H7 (cell line): ENCODE measurements at places on chromosomes 2 and 18. TPM values are rescaled to one million over a fixed set of nuclear protein-coding genes. Genes with fewer than 3 reads are reported as not detected.

GRCh38 chr2:18399601-18400000 lies 160.9 kb downstream of the RDH14 start:
- no peak for DNase-seq

GRCh38 chr2:14401873-14402272 lies 230.6 kb upstream of the LRATD1 start:
- DNase-seq, result peak; percentile 24

DNA sequence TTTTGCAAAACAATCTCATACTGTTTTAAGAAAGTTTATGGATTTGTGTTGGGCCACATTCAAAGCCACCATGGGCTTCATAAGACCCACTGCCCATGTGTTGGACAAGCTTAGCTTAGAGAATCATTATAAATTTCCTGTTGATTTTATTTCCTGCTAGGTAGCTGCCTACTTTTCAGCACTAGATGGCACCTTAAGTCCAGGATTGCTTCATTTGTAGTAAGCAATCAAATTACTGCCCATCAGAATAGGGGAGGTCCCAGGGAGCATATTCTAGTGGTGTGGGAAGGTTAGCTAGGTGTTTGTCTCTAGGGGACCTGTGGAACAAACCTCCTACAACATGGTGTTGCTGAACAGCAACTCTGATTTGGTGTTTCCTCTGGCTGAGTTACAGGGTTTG lies 11.0 kb upstream of the DCDC2C start:
- DNase-seq, result peak; percentile 78

DNA sequence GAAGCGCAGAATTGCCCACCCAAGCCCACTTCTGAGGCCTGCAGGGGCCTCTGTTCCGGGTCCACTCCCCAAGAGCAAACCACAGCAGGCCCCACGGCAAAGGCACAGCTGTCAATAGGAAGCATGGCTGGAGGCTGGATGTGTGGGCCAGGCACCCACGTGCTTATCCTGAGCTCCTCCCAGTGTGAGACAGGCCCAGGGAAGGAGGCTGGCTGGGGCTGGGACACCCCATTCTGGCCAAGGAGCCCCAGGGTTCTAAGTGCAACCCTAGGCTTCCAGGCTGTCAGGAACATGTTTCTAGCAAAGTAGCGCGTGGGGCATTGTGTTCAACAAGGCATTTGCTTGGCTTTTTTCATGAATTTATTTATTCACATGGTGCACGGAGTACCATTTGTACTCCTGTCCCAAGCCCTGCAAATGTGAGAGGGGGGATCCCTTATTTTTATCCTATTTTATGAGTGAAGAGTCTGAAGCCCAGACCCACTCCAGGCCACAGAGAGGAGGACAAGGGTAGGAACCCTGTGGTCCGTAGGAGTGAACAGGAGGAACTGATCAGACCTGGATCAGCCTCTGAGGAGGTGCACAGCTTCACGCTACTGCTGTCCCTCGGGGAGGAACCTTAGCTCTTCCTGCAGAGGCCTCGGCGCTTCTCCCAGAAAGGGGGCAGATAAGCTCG lies 6.1 kb upstream of the RAB17 start:
- DNase-seq, result peak; percentile 43

GRCh38 chr2:144364944-144365738 lies 154.8 kb downstream of the ZEB2 start:
- no peak for DNase-seq

DNA sequence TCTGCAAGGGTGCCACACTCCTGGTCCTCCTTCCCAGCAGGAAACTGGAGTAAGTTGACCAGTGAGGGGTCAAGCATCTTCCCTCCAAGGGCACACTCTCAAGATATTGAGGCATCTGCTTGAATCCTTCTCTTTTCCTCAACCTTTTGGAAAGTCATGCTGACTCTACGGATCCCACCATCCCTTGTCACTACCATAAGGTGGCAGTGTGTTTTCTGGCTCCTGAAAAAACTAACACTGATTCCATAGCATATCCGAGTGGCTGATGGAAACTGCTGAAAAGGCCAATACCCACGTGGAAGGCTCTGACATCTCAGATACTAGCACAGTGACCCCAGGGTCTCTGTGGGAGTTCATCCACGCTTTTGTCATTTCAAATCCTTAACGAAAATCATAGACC lies 37.1 kb downstream of the GPR45 start:
- peak; percentile 42 for DNase-seq

GRCh38 chr2:66447677-66448076 lies 12.8 kb downstream of the MEIS1 start:
- no peak for DNase-seq

DNA sequence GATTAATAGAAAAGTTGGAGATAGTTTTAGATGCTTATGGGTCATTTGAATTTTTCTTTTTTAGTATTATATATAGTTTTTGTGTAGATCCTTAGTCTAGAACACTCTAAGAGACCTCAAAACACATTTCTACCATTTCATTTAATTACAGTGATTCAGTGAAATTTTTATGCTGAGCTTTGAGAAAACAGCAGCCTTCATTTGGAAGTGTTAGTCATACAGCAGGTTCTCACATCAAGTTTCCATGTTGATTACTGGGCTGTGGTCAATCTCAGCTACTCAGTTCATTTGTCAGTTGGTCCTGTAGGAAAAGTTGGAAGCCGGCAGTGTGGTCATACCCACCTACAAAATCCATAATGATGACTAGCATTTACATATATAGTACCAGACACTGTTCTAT lies 37.9 kb downstream of the MAP3K19 start:
- DNase-seq, result no peak

GRCh38 chr2:6067806-6068205 lies 375.6 kb downstream of the SOX11 start:
- no peak for DNase-seq

- no peak for DNase-seq
Measured at GRCh38 chr2:144253743-144254142, 266.2 kb downstream of the ZEB2 start.

- DNase-seq, result no peak
Measured at GRCh38 chr2:223901854-223902253, 43.3 kb downstream of the WDFY1 start.

DNA sequence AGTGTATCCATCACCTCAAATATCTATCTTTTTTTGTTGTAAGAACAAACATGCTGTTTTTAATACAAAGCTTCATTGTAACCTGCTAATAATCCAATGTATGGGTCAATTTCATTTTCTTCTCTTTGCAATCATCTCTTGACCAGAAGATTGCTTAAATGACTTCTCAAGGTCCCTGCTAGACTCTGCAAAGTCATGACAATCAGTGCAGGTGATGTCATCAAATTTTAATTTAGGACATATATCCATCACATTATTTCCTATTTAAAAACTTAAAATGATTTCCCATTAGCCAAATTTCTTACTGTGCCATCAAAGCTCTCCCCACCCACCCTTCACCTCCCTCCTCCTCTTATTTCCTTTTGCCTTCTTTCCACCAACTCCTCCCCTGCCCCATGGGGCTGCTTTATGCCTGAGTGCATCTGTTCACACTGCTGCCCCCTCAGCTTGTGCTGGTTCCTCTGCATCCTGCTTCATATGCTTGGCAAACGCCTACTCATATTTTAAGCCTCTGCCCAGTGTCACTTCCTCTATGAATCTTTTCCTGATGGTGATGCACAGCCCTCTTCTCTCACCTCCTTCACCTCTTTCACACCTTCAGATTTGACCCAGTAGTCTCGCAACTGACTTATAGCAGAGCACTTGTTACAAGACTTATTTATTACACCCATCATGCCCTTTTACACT lies 20.3 kb downstream of the PLEK start:
- peak; percentile 2 for DNase-seq

- no peak for DNase-seq
Measured at GRCh38 chr2:137232076-137232475, 466.7 kb downstream of the THSD7B start.

- no peak for DNase-seq
Measured at GRCh38 chr18:9947248-9947647, 33.4 kb downstream of the VAPA start.

Gene RFX8
- 0.18 TPM in 1 of 2 replicates, not detected in the other for total RNA-seq

Gene PKDCC
- total RNA-seq, result 90.2 and 176 TPM in 2 replicates

Gene CRYGC
- total RNA-seq, result not detected in 2 replicates

Gene B3GNT7
- 52.9 and 70.4 TPM in 2 replicates for total RNA-seq
